COR-L47 (cell line): ENCODE measurements at places on chromosomes 7 and 10.

DNA sequence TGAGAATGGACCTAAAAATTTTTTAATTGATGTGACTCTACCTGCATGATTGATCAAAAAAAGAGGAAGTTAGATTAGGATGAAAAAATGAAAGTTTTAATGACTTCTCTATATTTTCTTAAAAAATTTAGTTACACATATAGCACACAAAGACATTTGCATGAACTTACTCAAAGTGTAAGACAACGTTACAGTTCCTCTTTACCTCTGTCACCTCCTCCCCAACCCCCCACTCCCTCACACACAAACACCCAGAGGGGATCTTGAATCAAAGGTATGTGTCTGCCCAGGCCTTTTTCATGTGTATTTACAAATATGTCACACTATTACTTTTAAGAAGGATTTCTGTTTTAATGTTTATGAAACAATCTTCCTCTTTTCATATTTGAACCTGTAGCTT lies 20.6 kb upstream of the CDCA7L start:
- DNase-seq: no peak

- DNase-seq: no peak
Observed at GRCh38 chr7:150790416-150791075, 9.6 kb downstream of the TMEM176B start.

- no peak for DNase-seq
Observed at GRCh38 chr10:33098951-33099663, 141.1 kb upstream of the ITGB1 start.

DNA sequence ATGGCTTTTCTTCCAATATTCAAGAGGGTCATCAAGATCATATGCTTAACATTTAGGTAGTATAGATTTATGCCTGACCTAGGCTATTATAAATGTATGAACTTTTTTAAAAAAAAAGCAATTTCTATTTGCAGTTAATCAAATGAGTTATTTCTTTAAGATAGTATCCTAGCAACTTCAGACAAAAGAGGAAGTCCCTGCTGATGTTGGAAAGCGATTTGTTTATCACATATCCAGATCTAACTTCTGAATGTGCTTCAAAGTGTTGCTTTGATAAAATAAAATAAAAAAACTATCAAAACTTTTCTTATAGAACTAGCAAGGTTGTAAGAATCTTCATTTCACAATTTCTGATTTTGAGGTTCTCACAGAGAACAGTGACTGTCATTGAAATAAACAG lies 401.9 kb upstream of the PHF14 start:
- no peak for DNase-seq

DNA sequence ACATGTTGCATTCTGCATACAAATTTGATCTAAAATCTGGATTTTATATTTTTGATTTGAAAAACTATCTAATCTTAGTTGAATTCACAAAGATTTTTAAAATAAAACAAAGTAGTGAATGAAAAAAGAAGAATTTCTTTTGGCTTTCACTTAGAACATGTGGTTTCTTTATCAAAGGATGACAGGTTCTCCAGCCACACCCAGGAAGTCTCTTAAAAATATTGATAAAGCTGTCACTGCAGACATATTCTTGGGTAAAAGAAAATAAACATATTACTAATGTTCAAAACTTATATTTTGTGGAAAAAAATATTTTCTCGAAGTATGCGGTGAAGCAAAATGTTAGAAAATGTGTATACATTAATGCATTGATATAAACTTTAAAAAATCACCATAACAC lies 44.3 kb downstream of the ARL4A start:
- no peak for DNase-seq
